ENCODE measurements at places on chromosomes 11 and 22.

DNA sequence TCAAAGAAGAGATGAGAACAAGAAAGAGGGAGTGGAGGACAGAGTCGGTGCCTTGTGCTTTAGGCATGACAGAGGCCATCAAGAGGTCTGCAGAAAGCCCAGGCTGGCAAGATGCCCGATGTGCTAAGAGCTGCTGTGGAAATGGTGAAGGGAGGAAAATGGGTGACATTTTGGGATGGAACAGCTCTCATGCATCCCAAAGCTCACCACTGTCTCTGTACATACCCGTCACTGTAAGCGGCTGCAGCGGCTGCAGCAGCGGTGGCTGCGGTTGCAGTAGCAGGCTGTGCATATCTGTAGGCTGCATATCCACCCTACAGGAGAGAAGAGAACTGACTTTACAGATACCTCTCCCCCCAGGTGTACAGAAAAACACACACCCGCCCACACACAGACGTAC, 28.6 kb downstream of the APOL5 start:
- no peak for DNase-seq

DNA sequence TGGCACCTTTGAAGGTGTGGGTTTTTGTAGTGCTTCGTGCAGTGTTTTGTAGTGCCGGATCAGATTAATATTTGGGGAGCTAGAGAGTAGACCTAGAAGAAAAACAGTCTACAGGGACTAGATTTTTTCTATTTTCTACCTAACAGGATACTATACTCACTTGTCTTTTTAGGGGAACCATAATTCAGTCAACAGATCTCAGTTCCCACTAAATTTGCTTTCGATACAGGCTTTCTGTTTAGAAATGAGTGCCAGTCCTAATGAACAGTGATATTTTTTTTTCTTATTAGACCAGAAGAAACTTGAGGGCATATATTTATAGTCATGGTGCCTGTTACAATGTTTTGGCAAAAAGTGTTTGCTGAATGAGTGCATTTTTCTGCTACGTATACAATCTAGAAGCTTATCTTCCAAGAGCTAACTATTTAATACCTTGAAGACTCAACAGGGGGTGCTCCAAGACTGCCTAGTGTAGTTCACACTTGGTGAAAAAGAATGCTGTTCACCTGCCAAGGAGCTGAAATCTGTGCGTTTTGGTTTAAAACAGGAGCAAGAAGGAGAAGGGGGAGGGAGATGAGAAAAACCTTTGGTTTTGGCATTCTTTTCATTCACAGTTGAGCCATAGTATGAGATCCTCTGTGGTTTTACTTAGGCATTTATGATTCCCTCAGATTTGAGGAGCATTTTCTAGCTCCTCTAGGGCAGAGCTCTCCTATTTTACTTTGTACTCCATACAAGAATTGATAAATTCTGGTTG, 44.9 kb upstream of the VSTM5 start:
- no peak for DNase-seq

DNA sequence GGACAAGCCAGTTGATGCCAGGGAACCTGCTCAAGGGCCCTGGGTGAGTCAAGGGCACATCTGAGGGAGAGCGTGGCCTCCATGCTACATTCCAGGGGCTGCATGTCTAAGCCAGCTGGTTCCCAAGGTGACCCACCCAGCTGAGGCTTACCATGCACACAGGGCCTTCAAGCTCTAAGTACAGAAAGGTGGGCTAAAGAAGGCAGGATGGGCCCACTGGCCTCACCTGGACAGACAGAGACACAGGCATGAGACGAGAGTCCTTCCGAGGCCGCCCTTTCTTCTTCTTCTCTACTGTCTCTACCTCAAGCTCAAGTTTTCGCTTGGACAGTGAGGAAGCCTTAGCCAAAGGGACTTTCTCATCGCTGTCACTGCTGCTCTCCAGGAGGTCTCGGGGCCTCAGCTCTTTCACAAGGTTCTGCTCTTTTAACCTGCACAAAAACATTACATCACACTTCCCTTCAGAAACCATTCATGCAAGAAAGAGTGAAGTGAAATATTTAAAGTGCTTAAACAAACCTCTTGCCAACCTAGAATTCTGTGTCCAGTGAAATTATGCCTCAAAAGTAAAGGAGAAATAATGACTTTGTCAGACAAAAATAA, 69.9 kb downstream of the HIRA start:
- DNase-seq: no peak

DNA sequence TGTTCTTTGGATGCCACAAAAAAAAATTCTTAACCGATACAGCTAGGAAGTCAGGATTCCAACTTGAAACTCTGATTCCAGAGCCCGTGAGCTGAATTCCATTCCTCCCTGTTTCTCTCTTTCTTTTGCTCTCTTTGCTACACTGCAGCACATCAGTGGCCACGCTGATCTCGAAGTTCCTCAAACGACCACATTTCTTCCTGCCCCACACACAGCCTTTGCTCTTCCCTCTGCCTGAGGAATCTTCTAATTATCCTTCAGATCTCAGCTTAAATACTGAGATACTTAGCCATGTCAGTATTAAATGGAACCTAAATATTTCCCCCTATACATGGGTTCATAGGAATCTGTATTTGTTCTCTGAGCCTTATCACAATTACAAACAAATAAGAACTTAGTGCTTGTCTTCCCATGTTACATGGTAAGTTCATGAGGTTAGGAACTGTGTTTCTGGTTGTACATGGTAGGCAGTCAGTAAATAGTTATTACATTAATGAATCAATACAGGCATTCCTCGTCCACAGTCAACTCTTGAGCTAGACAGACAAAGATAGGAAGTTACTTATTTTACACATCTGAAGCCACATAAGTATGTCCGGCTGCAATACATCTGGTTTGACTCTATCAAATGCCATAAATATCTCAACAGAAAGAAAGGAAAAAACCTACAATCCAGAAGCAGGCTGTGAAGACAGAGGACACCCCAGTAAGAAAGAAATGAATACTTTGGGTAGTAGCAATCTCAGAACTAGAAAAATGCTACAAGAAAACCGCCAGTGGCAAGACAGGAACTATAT, 86.6 kb downstream of the MAML2 start:
- DNase-seq: no peak

DNA sequence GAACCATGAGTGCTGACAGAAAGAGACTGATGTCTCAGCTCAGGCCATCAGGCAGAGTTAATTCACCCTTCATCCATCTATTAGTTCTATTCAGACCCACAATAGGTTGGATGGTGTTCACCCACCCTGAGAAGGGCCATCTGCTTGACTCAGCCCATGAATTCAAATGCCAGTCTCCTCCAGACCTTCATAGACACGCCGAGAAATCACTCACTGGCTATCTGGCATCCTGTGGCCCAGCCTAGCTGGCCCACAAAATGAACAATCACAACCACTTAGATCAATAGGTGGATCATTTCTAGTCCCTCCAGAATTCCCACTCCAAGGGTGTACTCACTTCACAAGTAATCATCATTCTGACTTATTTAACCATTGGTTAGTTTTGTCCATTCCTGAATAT, 58.2 kb downstream of the MYEOV start:
- DNase-seq: no peak

DNA sequence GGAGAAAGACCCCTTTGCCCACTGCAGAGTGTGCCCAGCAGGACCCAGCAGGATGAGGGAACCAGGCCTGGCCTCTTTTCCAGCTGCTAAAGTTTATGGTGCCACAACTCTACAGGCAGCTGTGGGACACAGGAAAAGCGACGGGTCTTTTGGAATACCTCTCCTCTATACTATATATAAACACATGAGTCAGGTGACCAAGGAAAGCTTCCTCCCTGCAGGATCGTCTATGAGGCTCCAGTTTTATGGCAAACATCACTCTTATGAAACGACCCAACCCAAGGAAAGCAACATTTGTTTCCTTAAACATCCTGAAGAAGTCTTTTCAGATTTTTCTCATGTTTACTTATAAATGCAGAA, 102.8 kb upstream of the AKIP1 start:
- DNase-seq: no peak

DNA sequence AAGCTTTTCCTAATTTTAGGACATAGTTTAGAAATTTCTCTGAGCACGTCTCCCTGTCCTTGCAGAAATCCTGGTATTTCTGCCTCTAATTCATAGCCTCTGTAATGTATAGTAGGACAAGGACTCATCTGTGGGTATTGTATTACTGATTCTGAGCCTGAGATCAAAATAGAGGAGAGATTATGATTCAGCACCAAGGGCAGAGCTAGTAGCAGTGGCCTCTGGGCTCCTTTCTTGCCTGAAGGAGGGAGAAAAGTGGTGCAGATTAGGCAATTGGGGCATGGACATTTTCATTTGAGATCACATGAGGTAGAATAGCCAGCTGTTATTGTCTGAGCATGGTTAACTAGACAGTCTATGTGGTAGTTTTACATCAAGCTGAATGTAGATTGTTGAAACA, 2.8 kb downstream of the MADD start:
- no peak for DNase-seq

- DNase-seq: no peak
Observed at GRCh38 chr11:86703987-86704386, 31.6 kb upstream of the ME3 start.

- DNase-seq: no peak
Observed at GRCh38 chr11:125156346-125157117, 8.0 kb upstream of the PKNOX2 start.

DNA sequence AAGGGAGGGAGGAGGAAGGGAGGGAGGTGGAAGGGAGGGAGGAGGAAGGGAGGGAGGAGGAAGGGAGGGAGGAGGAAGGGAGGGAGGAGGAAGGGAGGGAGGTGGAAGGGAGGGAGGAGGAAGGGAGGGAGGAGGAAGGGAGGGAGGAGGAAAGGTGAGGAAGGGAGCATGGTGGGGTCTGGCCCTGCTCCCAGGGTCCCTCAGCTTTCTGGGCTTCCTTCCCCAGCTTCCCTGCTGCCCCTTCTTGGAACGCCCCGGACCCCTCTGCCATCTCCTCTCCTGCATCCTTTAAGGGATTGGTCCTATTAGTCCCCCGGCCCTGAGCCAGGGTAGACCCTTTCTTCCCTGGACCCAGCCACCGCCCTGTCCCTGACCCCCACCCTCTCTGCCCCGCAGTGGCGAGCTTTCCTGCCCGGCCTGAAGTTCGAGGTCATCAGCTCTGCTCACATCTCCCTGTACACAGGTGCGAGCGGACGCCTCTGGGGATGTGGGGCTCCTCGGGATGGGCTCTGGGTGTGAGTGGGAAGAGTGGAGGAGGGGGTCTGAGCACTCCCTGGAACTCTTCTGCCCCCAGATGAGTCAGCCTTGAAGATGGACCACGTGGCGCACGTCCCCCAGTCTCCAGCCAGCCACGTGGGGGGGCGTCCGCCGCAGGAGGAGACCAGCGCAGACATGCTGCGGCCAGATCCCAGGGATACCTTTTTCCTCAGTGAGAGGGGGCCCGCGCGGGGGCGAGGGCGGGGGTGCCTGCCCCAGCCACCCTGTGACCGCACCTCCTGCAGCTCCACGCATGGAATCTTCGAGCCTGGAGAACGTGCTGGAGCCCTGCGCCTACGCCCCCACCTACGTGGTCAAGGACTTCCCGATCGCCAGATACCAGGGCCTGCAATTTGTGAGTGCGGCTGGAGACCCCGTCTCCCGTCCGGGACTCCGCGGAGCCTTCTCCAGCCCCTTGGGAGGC, 6.0 kb downstream of the B4GALNT4 start:
- DNase-seq: no peak

DNA sequence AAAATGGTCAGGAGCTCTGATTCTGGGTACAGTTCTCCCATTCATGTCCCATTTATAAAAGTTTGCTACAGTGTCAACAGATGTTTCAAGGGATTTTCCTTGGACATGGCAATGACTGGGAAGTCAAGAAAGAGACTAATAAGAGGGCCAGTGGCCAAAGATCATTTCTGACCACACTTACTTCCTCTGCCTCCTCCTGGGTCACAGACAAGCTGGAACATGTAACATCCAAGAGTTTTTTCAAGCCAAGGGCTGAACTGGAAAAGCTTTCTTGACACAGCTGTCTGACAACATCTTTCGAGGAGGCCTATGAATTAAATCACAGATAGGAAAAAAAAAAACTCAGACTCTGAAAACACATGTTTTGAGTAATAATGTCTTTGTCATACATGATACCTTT, 8.7 kb downstream of the COMMD9 start:
- DNase-seq: no peak

- DNase-seq: no peak
Observed at GRCh38 chr11:130778705-130779104, 137.6 kb downstream of the SNX19 start.

- no peak for DNase-seq
Observed at GRCh38 chr11:12768726-12769673, 94.8 kb downstream of the TEAD1 start.

GRCh38 chr11:111372538-111372937, 6.5 kb downstream of the POU2AF1 start:
- DNase-seq: no peak

- no peak for DNase-seq
Observed at GRCh38 chr11:35293035-35293434, 126.3 kb downstream of the SLC1A2 start.

DNA sequence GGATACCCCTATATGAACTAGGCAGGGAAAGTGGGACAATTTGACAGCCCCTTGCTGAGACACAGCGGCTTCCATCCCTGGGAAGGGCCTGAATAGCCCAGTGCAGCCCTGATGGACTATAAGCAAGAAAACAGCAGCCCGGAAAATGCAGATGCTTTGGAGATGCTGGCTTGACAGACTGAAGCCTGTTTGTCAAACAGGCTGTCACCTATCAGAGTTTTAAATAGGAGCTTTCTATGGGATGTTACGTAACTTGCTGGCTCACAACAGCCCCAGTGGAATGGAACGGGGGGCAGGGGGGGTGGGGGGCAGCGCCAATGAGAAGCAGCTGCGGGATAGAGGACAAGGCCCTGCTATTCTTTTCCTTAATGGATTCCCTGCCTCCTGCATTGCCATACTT, 91.9 kb upstream of the NTM start:
- no peak for DNase-seq

- DNase-seq: no peak
Observed at GRCh38 chr11:68439355-68440065, 21.0 kb upstream of the PPP6R3 start.

- no peak for DNase-seq
Observed at GRCh38 chr11:111736621-111737443, 29.4 kb downstream of the PPP2R1B start.

GRCh38 chr11:61460474-61460881, 30.6 kb downstream of the SDHAF2 start:
- no peak for DNase-seq

DNA sequence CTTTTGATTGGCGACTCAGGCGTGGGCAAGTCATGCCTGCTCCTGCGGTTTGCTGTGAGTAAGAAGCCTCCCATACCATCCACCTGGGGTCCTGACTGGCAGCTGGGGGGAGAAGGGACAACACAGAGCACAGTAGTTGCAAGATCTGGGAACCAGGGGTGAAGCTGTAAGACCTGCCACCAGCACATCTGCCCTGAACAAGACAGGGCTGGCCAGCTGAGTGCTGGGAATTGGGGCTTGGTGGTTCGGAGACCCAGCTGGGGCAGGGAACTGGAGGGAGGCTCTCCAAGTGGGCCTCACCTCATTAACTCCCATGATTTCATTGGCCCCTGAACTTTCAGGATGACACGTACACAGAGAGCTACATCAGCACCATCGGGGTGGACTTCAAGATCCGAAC, 3.4 kb downstream of the RAB1B start:
- no peak for DNase-seq

DNA sequence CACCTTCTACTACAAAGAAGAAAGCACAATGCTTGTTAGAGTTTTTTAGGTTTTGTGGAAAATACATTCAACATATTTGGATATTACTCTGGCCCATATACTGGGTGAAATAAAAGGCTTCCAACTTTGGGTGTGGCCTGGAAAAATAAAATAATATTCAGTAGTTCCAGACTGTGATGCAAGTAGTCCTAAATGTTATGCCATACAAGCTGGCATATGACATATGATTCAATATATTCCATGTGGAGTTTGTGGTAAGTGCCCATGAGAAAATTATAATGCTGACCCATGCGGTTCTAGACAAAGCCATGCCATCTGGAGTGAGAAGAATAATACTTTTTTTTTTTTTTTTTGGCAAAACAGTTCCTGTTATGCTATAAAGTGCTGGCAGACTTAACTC, 683.3 kb downstream of the LUZP2 start:
- DNase-seq: no peak
